ENCODE measurements at places on chromosomes 12 and 14.

DNA sequence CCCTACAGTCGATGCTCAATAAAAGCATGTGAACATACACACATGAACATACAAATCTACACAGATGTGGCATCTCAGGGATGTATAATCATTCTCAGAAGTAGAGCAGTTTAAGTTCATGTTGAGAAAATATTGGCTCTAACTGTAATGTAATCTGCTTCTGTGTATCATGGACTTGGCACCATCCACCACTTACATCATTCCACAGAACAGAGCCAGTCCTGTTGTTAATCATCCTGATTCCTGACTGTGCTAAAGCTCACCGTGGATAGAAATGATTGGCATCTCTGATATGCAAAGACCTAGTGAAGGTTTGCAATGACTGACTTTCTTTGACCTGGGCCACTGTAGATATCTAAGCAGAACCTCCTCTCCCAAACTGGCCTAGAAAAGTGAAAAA lies 1141.3 kb downstream of the BCL11B start:
- no peak for DNase-seq

DNA sequence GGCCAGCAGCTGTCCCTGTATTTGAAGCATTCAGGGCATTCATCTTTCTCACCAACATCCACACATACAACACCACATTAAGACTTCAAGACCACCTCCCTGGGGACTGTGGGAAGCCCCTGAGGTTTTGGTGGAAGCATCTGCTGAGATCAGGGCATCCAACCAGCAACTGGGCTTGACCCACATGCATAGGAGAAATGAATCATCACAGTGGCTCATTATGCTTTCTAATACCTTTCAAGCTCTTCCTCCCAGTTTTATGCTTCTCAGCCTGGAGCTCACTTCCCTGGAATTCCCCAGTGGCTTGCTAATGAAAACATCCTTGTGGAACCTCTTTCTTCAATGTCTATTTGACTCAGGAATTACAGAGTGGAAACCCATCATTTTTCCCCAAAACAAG lies 21.4 kb upstream of the CMKLR1 start:
- DNase-seq = no peak

- DNase-seq = no peak
Measured at GRCh38 chr12:57235728-57236131, 6.2 kb downstream of the SHMT2 start.

DNA sequence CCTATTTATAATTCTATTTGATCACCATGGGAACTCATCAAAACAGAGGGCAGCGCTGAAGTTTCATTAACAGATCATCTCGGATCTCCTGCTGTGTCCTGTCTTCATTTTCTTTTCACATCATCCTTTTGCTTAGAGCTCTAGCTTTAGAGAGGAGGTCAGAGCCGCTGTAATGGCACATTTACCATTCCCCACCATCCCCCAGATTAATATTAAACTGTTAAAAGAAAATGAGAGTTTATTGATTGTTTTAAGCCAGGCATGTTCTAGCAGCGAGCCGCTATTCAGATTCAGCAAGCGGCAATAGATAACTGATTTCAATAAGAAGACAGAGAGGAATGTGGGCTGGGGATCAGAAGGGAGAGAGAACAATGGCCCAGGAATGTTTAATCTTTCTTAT lies 308.8 kb downstream of the EGLN3 start:
- DNase-seq = no peak

- no peak for DNase-seq
Measured at GRCh38 chr14:77238996-77239395, 32.0 kb downstream of the NGB start.

- no peak for DNase-seq
Measured at GRCh38 chr12:48866052-48866711, 512 bp upstream of the RND1 start.

DNA sequence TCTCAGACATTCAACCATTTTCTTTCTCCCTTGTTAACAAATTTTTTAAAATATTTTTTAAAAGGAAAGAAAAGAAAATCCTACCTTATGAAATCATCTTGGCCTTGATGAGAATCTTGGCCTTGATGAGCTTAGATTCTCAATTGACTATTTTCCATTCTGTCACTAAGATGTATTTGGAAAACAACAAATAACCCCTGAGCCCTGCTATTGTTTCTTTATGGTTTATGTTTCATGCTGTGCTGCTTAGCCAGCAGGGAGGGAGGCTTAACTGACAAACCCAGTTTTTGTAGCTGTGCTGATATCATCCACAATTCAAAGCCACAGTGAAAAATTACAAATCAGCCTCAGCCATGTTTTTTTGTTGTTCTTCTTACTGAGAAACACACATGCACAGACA lies 404.1 kb downstream of the RAD51B start:
- no peak for DNase-seq
